NCI-H2171 treated with DMSO at 0.1 percent for 48 hours (cell line): ENCODE measurements at places on chromosomes 1 and 21.

GRCh38 chr1:46334030-46334384, 6.6 kb upstream of the NSUN4 start:
- no peak for DNase-seq

- DNase-seq, result no peak
Observed at GRCh38 chr1:162144853-162145252, 75.4 kb downstream of the NOS1AP start.

- DNase-seq, result no peak
Observed at GRCh38 chr1:111615870-111616715, 3.5 kb upstream of the RAP1A start.

DNA sequence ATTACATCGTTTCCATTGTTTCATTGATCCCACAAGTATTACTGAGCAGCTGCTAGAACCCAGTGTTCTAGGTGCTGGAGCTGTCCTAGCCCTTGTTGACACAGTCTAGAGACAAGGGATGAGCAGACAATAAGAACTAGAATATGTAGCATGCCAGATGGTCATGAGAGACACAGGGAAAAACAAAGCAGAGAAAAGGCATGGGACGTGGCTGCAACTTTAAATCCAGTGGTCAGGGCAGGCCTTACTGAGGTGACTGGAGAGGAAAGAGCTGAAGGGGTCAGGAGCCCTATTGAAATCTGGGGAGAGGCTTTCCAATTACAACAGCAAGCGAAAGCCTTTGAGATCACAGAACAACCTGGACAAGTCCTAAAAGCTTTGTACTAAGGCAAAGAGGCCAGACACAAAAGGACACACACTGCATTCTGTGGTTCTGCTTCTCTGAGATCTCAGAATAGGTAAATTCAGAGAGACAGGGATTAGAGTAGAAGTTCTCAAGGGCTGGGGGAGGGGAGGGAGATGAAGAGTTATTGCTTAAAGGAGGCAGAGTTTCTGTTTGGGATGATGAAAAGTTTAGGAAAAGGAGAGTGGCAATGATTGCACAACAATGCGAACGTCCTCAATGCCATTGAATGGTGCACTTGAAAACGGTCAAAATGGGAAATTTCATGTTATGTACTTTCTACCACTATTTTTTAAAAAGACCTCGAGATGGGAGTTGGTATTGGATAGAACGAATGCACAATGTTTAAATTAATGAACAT, 467.4 kb upstream of the VAMP3 start:
- no peak for DNase-seq

DNA sequence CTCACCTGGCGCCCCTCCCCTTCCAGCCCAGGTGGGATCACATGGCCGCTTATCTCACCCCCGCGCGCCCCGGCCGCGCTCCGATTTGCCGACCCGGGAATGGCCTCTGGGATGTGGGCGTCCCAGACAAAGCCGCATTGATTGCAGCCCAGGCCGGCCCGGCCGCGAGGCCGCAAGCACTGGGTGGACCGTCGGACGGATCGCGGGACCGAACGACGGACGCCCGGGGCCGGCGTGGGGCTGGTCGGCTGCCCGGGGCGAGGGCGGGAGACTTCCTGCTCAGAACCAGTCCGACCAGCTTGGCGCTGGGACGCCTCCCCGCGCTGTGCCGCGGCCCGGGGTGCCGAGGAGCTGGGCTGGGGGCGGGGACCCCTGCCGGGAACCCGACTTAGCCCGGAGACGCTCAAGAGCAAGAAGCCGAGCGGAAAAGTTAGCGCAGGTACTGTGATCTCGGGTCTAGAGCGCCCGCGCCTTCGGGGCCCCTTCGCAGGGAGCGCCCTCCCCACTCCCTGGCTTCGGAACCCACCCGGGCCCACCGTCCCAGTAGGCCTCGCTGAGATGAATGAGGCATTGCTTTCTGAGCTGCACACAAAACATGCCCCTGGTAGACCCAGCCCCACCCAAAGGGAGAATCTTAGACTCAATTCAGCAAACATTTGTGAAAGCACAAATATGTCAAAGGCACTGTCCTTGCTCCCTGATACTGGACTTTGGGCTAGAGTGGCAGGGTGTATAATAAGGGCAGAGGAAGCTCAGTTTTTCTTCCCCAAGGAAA, 415 bp upstream of the LAD1 start:
- DNase-seq, result peak; percentile 57

GRCh38 chr1:228062085-228062791, 20.3 kb upstream of the ARF1 start:
- DNase-seq, result no peak

- no peak for DNase-seq
Observed at GRCh38 chr21:37580666-37581065, 214.1 kb downstream of the DYRK1A start.

DNA sequence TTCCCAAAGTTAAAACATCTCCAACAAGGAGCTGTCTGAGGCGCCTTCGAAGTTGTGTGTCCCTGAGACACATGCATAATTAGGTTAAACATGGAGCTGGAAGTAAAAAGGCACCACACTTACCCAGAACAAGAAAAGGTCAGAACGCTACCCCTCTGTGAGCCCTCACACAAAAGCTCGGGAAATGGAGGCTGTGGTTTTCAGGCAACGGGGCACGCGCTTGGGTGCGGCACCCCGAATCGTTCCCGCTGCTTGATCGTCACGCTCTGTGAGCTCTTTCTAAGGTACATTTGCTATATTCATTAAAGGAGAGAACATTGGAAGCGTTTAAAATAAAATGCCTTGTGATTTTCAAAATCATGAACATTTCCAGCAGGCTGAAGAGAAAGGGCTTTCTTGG, 12.5 kb downstream of the CAPN8 start:
- DNase-seq, result no peak

GRCh38 chr1:161229896-161230295, 4.0 kb downstream of the TOMM40L start:
- DNase-seq, result no peak

GRCh38 chr21:46285206-46285661, at the start of gene MCM3AP:
Gene MCM3AP (minus strand): TSS chr21:46285611. CDS start chr21:46285286, 325 bp downstream.
- DNase-seq, result no peak

- peak; percentile 5 for DNase-seq
Observed at GRCh38 chr1:33086384-33086850, 5.5 kb downstream of the AZIN2 start.

DNA sequence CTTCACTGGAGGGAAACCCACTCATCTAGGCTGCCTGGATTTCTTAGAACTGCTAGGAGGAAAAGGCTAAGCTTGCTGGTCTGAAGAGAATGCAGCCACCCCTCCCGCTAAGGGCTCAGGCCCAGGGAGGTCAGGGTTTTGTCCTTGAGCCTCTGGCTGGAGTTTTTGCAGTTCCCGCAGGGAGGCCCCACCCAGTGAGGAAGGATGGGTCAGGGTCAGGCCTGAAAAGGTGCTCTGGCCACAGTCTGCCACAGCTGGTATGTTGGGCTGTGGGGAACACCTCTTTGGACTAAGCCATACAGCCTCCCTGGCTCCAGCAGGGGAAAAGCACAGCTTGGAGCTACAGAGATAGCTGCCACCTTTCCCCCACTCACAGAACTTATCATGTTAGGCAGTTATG, 71.4 kb upstream of the PAPPA2 start:
- DNase-seq, result no peak

- peak; percentile 60 for DNase-seq
Observed at GRCh38 chr21:43916691-43917514, 51.9 kb downstream of the AGPAT3 start.

GRCh38 chr1:53060579-53060978, 1.4 kb upstream of the PODN start:
- no peak for DNase-seq

GRCh38 chr1:169312084-169312954, 55.3 kb downstream of the NME7 start:
- no peak for DNase-seq

- no peak for DNase-seq
Observed at GRCh38 chr1:192545896-192546521, 29.6 kb upstream of the RGS1 start.

GRCh38 chr21:20283836-20284235, 714.4 kb upstream of the NCAM2 start:
- no peak for DNase-seq

DNA sequence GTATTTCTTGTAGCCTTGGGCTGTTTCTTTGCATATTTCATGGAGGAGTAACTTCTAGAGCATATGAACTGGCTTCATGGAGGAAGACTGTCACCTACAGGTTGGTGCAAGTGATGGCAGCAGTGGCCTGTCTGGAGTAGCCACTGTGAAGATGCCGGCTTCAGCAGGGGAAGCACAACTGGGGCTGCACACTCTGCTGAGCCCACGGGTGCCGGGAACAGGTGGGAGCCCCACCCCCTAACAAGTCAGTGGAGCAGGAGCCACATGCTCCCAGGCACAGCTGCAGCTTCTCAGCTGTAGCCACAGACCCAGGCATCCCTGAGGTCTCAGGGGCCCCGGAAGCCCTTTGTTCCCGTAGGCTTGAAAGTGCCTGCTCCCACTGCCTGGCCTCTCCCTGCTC, 43.2 kb upstream of the C1orf185 start:
- DNase-seq, result no peak

DNA sequence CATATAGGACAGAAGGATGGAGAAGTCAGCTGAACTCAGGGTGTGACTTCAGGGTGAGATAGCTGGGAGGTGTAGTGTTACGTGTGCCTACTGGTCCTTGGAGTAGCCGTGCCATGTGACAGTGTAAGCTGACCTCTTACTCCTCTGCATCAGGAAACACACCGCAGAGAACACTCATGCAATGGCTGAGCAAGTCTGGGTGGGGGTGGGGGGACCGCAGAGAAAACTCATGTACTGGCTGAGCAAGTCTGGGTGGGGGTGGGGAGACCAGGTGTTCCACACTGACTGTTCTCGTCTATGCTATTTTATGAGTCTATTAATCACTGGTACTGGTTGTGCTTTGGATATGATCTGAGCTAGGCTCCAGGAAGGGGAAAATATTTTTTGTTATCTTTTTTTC, 233.1 kb downstream of the PAPPA2 start:
- DNase-seq, result peak; percentile 54

DNA sequence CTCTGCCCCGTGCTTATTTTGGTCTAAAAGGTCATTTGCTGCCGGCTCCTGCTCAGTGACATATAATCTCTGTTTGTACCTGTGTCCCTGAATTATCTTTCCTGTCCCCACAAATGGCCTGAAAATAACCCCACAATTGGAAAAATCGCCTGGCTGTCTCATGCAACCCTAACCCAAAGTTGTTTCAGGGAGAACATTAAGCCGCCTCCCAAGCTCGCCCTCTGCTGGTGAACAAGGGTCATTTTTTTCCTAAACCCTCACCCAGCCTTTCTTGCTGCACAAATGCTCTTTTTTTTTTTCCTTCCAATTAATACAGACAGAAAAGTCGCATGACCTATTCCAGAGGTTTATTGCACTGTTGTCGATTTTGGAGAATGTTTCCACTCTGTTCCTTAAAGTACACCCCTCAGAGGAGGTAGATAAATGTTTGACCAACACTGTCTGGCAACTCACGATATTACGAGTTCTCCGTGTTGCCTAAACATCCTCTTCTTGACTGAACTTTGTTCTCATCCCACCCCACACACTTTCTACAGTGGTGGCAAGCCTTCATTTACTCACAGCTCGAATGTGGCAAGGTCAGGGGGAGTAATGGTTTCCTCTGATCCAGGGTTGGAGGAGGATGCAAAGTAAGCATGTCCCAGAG, 148.7 kb downstream of the ZZZ3 start:
- DNase-seq, result peak; percentile 58

- no peak for DNase-seq
Observed at GRCh38 chr1:30386156-30386926, 337.0 kb downstream of the MATN1 start.

GRCh38 chr1:115555446-115555845, 86.3 kb upstream of the VANGL1 start:
- DNase-seq, result no peak

DNA sequence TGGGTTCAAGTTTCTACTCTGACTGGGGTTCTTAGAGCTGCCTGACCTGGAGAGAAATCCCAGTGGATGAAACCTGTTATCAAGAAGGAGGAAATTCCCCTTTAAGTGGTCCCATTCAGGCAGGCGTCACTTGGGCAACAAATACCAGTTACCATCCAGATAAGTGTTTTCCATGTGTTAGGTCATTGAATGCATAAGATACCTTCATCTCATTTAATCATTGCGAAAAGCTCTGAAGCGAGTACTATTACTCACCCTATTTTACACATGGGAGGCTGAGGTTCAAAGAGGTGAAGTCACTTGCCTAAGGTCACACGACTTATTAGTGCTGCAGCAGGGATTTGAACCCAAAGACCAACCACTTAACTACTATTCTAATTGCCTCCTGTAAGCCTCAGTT, 45.5 kb upstream of the RPL11 start:
- DNase-seq, result no peak

GRCh38 chr1:108852221-108852975, 4.5 kb downstream of the AKNAD1 start:
- DNase-seq, result no peak

GRCh38 chr1:235702412-235702811, 52.8 kb upstream of the GNG4 start:
- no peak for DNase-seq

DNA sequence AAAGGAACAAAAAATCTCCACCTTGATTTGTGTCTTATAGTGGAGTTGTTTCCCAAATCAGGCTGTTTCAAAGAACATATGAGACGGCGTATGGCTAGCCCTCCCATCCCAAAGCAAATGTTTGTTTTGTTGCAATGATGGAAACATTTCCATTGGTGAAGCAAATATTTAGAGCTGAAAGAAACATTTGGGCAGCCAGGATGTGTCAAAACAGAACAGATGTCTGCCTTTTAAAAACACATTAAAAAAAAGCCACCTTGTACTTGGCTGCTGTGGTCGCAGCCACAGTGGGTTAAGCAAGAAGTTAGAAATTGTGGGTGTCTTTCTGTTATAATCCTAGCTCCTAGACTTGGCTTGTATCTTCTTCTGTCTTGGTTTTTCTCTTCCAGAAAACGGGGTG, 116.3 kb downstream of the PEX14 start:
- DNase-seq, result peak; percentile 67

DNA sequence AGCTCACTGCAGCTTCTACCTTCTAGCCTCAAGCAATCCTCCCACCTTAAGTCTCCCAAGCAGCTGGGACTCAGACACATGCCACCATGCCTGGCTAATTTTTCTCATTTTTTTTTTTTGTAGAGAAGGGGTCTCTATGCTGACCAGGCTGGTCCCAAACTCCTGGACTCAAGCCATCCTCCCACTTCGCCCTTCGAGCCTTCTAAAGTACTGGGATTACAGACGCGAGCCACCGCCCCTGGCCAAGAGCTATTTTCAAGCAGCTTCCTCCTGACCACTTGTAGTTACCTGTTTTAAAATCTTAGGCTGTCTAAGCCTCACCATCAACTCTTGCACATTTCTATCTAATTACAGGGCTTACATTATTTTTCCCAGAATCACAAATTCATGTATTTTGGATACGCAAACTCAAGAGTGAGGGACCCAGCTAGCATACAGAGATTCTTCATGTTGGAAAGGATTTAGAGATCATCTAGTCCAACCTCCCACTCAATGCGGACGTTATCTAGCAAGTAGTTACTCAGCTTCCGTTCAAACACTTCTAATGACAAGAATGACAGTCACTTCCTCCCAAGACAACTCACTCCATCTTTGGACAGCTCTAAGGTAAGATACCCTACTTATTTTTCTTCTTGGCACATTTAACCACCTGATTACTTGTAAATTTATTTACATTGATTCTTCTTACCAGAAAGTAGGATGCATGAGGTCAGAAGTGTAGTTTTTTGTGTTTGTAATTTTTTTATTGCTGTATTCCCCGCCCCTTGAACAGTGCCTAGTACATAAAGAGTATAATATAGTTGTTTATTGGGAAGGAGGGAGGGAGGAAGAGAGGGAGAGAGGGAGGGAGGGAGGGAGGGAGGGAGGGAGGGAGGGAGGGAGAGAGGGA, 65.4 kb downstream of the LUZP1 start:
- DNase-seq, result no peak

GRCh38 chr21:33945652-33946270, 30.2 kb upstream of the ATP5PO start:
- DNase-seq, result no peak
